ENCODE measurements at places on chromosomes 4 and X. TPM values are rescaled to one million over a fixed set of nuclear protein-coding genes. Genes with fewer than 3 reads are reported as not detected.

- no peak for DNase-seq
These were observed 60.9 kb downstream of the ANAPC4 start for GRCh38 chr4:25437926-25438325.

DNA sequence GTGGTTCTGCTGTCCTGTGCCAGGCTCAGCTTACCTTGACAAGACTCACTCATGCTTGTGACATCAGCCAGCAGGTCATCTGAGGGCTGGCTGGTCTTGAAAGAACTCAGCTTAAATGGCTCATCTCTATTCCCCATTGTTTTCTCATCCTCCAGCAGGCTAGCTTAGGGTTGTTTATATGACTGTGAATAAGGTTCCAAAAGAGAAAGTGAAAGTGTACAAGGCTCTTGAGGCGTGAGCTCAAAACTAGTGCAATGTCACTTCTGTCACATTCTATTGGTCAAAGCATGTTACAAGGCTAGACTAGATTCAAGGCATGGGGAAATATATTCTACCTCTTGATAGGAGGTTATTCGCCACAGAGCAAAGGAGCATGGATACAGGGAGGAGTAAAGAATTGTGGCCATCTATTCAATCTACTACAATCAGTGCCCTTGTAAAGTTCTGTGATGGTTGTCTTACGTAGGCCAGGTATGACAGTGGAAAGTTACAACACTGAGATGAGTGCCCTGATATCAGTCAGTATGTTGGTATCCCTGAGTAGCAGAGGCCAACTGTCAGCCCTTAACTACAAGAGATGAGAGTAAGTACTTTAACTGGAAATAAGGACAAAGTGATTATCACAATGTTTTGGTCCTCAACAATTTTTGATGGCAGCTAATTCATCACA lies 19.8 kb upstream of the TMLHE start:
- no peak for DNase-seq

DNA sequence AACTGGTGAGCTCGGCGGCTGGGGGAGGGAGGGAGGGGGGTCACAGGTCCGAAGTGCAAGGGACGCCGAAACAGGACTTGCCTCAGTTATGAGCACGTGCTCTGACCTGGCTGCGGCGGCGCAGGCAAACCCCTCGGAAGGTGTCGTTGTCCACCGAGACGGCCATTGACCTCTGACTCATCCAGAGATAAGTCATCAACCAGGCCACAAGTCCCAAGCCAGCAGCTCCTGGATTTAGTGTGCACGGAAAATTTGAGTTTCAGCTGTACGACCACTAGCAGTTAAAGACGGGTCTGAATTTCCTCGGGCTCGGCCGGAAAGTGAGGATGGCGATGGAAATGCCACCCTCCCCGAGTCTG lies 674 bp downstream of the SH3D19 start:
- DNase-seq: peak; percentile 41

DNA sequence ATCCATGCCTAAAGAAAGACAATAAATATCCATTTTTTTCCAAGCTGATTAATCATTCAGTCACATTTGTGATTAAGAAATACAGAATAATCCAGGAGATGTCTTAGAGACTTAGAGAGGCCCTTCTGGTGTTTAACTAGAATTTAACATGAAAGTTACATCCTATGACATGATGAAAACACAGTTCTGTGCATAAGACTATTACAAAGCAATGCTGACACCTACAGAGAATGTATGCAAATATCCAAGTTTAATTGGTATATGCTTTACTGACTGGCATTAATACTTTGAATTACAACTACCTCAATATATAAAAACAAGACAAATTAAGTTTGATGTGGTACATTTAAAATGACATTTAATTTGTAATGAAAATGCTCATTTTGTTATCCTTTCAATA lies 17.8 kb upstream of the TLL1 start:
- DNase-seq: no peak

Gene ANOS1
- total RNA-seq: 57.8 TPM

DNA sequence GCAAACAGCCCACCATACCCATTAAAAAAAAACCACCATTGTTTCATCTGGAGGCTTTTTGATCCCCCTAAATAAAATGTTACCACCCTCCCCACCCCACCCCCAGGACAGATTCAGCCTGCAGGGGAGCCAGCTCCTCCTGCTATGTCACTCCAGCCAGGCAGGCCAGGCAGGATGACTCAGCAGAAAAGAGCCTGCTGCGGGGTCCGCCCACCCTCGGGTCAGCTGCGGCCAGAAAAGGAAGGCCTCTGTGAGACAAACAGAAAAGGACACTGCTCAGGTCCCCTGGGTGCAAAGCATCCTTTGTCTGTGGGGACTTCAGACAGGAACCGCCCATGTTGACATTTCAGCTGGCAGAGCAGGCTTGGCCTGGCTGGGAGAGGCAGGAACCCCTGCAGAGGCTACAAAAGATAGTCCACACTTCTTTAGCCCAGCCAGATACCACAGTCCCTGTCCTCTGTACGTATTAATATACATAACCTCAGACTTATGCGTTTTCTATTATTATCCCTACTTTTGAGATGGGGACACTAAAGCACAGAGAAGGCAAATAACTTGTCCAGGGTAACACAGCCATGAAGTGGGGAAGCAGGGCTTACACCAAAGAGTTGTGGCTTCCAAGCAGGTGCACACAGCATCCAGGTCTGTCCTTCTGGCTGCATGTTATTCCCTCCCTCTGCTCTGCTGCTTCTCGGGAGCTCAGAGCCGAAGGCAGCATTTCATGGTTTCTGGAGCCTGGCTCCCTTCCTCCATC lies 147.7 kb downstream of the CPEB2 start:
- DNase-seq: peak; percentile 62

GRCh38 chr4:105944540-105944939 lies 49.3 kb downstream of the NPNT start:
- no peak for DNase-seq

GRCh38 chr4:143721317-143721716 lies 20.8 kb upstream of the FREM3 start:
- no peak for DNase-seq

DNA sequence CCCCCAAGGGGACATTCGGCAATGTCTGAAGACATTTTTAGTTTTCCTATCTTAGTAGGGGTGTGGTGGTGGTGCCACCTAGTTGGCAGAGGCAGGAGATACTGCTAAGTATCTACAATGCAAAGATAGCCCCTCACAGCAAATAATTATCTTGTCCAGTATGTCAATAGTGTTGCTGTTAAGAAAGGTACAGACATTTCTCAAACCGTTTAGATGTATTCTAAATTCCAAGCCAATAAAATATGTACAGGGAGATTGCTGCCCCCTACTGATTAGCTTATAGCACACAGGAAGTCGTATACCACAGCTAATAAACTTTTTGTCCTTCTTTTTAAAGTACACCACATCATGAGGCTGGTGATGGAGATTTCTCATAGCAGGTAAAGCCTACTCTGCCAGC lies 260.5 kb downstream of the TMA16 start:
- no peak for DNase-seq

DNA sequence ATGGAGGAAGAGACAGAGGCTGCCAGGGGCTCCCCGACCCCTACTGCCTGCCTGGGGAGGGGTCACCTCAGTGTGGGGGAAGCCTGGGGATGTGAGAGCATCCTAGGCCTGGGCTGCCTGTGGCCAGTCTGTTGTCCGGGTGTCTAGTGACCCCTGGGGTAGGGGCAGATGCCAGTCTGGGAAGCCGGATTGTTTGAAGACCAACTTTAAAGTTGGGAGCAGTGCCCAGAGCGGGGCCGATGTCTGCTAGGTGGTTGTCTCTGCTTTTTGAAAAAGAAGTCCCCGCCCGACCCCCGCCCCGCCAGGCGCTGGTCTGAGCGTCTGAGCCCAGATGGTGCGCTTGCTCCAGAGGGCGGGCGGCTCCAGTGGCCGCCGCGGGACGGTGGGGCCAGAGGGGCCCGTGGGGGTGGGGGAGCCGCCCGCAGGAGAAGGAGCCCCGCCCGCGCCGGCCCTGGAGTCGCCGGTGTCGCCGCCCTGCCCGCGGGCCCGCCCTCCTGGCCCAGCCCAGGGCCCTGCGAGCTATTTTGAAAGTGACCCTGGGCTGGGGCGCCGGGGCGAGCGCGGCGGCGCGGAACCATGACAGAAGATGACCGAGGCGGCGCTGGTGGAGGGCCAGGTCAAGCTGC lies at the start of gene DOK7:
Gene DOK7 (plus strand): TSS at position 517 of the 626 bp plus-strand sequence. CDS start 70 bp downstream, at position 587.
- DNase-seq: no peak

Gene MAGIX
- total RNA-seq: 0.46 TPM

DNA sequence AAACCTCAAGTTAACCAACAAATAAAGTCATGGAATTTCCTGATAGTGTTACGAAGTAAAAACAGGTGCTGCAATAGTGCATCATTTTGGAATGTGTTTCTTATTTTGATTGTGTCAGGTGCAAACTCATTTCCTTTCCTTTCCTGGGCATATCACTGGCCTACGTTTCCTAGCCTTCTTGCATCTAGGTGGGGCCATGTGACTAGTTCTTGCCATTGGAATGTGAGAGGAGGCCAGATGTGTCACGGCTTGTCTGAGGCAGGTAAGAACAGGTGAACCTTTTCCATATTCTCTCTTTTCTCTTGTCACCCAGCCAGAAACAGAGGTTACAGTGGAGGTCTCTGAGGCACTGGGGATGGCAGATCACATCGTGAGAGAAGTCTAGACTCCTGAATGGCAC lies 868.0 kb downstream of the RPA4 start:
- DNase-seq: no peak

GRCh38 chr4:153545822-153546221 lies 79.7 kb downstream of the TMEM131L start:
- DNase-seq: no peak

GRCh38 chr4:126658411-126658810 lies 974.3 kb upstream of the INTU start:
- DNase-seq: no peak

Measured in H1 (cell line).